Effector memory CD8-positive, alpha-beta T cell (primary cell): ENCODE measurements at places on chromosomes 12 and 14.

- DNase-seq, result no peak
Measured at GRCh38 chr12:72281126-72281525, 9.0 kb downstream of the TRHDE start.

- DNase-seq, result no peak
Measured at GRCh38 chr14:97946240-97946639, 1149.1 kb downstream of the VRK1 start.

GRCh38 chr12:13981990-13982389 lies 588 bp upstream of the GRIN2B start:
- no peak for DNase-seq

DNA sequence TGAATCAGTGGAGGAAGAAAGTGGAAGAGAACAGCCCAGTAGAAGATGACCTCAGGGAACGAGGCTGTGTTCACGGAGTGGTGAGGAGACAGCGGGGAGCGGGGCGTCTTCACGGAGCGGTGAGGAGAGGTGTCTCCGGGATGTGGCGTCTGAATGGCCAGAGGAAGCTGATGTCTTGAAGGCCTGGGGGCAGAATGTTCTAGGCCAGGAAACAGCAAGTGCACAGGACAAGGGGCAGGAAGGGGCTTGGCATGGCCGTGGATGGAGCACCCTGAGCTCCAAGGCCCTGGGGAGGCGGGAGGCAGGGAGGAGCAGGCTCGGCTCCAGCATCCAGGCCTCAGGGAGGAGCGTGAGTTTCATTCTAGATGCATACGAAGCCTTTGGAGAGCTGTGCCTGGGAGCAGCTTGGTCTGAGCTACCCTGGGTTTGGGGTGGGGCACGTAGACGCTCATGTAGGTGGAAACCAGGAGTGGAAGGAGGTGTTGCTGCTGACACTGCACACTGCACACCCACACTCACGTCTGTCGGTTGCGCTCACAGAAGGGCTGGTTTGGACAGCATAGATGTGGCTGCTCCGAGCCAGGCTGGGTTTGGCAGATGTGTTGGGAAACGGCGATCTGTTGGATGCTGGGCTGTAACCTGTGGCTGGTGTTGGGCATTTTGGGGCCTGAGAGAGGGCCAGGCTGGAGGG lies 131.6 kb downstream of the ADGRD1 start:
- no peak for DNase-seq

- no peak for DNase-seq
Measured at GRCh38 chr12:19030180-19030579, 99.4 kb upstream of the PLEKHA5 start.

- no peak for DNase-seq
Measured at GRCh38 chr14:23228812-23229211, 8.9 kb upstream of the RNF212B start.

DNA sequence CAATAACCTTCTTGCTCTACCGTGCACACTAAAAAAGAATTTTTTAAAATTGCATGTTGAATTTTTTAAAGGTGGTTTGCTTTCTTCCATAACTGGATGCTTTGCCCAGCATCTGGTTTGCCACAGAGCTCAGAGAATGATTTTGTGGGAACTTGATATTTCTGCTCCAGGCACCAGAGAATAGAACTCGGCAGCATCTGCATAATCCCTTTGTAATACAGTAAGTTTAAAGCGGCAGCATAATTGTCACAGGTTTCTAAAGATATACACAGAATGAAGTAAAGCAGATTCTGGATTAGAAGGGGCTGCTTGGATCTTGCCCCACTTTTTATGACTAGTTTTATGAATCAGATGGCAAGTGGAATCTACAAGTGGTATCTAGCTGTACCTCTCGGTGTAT lies 352.0 kb downstream of the NPAS3 start:
- DNase-seq, result no peak

GRCh38 chr12:124745465-124745890 lies 118.2 kb downstream of the SCARB1 start:
- no peak for DNase-seq

GRCh38 chr14:96267336-96267735 lies 11.3 kb downstream of the BDKRB1 start:
- no peak for DNase-seq

GRCh38 chr14:64698903-64699302 lies 5.3 kb upstream of the PLEKHG3 start:
- no peak for DNase-seq

GRCh38 chr12:6921996-6922946 lies 5.5 kb upstream of the ATN1 start:
- no peak for DNase-seq

DNA sequence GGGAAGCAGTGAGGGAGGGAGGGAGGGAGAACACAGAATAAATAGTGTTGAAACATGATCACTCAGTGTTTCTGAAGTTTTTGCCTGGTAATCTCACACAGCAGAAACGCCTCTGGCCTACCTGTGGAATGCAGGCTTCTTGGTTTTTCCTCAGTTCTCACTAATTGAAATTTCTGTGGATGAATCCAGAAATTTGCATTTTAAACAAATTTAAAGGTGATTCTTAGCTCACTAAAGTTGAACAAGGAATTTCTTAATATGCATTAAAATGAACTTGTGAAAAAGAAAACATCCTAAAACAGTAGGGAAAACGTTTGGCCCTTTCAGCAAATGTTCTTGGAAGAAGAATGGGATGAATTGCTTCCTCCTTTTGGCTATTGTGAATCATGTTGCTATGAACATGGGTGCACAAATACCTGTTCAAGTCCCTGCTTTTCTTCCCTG lies 1.4 kb downstream of the RNASE9 start:
- no peak for DNase-seq

DNA sequence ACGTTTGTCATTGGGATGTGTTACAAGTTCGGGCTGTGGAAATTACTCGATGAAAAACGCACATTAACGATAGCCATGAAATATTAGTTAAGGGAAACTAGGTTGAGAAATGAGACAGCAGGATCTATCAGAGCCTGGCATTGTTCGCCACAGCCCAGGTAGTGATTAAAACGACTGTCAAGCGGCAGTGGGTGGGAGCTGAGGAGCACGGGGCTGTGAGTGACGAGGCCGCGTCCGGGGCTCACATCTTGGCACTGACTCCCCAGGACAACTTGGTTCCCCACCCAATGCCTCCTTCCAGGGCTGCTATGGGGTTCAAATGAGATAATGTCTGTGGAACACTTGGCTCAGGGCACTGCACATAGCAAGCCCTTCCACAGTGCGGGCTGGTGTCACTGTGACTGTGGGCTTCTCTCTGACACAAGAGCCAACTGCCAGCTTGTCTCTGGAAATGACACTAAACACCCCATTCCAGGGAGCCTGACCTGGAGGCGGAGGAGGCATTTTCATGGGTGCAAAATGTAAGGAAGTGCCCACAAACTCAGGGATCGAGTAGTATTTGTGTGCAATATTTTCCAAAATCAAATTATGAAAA lies 19.3 kb downstream of the MMAB start:
- no peak for DNase-seq

DNA sequence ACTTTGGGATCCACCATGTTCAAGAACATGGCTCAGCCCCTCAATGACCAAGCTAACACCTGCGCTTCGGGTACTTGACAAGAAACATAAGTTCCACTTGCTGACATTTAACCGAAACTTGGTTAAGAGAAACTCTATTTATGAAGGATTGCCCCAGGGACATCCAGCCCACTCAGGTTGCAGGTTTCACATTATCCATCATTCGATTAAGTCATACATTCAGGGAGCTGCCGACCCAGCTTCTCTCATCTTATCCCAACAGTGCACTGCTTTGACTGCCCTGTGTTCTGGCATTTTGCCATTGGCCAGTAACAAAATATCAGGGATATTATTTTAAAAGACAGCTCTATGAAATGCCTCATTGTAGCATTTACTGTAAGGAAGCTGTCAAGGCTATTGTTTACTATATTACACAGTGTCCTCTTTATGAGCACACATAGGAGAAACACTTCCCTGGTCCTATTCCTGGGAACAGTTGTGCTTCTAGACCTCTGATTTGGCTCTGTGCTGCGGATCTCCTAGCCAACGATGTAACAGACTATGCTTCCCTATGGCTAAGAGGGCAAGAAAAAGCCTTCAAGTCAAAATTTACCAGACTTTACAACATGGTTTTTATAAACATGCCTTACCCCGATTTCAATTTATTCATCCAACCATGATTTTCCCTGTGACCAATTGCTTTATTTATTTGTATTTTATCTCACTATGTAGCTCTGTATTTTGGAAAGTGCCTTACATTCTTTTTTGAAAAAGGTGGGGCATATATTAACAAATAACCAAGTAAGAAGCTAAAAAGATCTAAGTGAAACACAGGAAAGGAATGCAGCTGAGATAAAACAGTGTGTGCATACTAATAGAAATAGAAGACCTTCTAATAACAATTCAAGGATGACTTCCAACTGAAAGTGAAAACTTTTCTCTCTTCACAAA lies 109.3 kb downstream of the ITPR2 start:
- no peak for DNase-seq

DNA sequence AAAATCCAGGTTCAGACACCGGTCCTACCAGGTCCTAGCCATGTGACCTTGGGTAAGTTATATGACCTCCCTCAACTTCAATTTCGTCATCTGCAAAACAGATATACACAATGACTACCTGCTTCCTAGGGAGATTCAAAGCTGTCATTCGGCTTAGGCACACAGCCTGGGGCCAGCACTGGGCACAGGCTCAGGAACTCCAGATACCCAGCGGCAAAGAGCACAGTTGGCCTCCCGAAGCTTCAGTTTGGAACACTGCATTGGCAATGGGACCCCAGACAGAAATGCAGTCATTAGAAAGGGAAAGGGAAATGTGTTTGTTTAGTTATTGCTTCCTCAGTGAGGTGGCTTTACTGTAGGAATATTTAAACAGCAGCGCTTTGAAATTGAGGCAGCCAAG lies 11.4 kb downstream of the PLEKHG6 start:
- DNase-seq, result no peak

DNA sequence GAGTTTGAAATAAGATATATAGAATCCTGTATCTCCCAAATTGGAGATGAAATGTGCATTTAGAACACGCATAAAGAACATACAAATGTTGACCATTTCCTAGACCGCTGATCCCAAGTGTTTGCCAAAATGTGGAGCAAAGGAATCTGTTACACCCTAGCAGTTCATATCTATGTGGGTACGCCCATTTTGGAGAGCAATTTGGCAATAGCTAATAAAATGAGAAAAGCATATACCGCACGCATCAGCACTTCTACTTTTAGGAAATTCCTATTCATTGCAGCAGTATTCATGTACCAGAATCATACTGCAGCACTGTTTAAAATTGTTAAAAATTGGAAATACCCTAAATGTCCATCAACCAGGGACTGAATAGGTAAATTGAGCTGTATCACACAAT lies 937.8 kb downstream of the BCL11B start:
- DNase-seq, result no peak
